ENCODE measurements at places on chromosomes 4 and X.

- no peak for DNase-seq
Measured at GRCh38 chr4:57151481-57151880, 41.3 kb upstream of the IGFBP7 start.

GRCh38 chrX:65643531-65644052, 23.9 kb upstream of the MSN start:
- no peak for DNase-seq

DNA sequence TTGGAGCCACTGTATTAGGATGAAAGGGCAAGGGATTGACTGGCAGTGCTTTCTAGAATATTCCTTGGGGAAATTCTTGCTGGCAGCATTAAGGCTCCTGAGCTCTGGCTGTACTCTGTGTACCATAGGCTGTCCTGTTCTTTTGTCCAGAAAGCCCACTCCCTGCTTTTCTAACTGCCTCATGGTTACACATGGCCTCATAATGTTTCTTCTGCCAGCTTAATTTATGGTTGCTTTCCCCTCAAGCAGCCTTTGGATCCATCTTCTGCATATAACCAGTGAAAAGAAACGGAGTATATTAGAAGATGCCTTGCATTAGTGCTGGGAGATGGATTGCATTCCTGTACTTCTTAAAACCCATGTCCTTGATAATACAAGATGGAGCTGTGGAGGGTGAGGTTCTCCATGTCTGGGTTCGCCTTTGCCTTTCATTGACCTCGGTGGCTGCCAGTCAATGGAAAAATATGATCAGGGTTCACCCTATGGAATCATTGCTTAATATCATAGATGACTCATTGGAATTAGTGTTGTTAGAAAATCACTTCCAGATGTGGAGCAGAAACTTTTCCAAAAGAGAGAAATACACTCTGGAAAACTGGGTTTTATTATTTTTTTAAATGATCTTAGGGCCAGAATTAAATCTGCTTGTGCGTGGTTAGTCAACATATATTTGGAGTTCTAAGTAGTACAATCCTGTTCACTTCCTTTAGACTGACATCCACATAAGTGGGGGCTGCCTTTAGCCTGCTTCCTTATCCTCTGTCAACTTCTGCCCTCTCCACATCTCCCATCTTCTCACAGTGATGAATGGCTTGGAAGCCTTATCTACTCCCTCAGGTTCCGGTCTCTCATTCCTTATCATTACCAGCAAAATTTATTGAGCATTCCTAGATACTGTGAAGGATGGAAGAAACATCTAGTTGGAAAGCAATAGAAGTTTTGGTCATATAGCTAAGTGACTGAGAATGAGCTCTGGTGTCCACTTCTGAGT, 24.9 kb downstream of the DOCK11 start:
- DNase-seq, result no peak

DNA sequence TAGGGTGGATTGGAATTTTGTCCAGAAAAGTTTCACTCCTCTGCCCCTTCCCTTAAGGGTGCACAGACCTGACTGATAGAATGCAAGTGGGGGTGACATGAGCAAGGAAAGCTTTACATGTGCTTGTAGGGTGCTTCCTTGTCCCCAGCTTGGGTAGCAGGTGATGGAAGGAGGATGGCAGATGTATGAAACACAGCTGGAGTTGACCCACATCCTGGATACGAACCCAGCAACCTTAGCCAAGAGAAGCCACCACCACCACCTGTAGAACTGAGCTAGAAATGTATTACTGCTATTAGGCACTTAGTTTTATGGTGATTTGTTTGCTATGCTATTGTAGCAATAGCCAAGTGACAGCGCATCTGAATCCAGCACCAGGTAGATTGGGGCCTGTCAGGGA, 227.4 kb downstream of the HS3ST1 start:
- DNase-seq, result no peak
